Germinal center (tissue), 1 donor: ENCODE measurements at places on chromosomes 3 and 15.

GRCh38 chr3:53890726-53891475 is 758 bp downstream of the SELENOK start:
- DNase-seq = peak; percentile 38

GRCh38 chr3:120245386-120245785 is 39.6 kb downstream of the GPR156 start:
- no peak for DNase-seq

DNA sequence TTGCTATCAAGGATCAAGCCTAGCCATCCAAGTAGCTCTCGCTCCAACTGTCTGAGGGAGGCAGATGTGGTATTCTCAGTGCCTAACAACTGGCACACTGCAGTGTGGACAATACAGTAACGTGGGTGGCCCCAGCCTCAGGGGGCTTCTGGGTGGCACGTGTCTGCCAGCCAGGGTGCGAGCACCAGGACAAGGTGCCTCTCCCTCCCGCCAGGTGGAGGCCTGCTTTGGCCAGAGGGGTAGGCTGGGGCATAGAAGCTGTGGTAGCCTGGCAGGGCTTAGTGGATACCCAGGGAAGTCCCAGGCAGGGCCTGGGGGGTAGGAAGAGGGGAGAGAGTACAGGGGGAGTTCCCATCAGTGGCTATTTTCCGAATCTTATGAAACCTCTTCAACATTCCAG is 234.0 kb downstream of the PLCL2 start:
- DNase-seq = no peak

DNA sequence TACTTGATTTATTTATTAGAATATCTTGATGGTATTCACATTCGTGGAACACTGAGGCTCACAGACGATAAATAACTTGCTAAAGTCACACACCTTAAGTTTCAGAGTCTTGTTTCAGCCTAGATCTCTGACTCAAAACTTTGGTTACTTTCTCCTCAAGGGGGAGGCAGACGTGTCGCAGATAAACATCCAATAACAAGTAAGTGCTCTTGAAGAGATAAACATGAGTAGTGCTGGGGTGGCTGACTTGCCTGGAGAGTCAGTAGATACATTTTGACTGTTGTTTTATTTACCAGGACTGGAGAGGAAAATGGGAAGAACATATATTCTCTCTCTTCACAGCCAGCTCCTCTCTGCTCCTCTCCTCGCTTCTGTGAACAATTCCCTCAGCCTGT is 31.3 kb downstream of the FBXO45 start:
- no peak for DNase-seq

- no peak for DNase-seq
Observed at GRCh38 chr3:126125341-126125740, 41.4 kb upstream of the SLC41A3 start.

- peak; percentile 10 for DNase-seq
Observed at GRCh38 chr15:57323806-57324589, 52.3 kb upstream of the CGNL1 start.

DNA sequence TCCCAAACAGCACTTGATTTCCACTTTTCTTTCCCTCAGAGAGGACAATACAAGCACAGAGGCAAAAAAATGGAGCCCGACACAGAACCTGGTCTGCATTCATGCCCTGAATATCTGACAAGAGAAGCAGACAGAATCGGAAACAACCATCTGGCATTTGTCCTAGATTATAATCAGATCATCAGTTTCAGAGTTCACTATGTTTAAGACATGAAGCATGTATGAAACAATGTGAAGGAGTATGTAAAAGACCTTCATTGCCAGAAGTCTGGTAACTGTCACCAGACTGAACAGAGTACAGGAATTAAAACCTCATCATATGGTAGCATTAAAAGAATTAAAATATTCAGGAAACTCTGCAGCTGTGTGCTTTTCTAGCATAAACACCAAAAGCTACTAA is 65.0 kb downstream of the SETD2 start:
- DNase-seq = no peak

GRCh38 chr15:75745305-75745704 is 32.7 kb upstream of the CSPG4 start:
- DNase-seq = no peak

DNA sequence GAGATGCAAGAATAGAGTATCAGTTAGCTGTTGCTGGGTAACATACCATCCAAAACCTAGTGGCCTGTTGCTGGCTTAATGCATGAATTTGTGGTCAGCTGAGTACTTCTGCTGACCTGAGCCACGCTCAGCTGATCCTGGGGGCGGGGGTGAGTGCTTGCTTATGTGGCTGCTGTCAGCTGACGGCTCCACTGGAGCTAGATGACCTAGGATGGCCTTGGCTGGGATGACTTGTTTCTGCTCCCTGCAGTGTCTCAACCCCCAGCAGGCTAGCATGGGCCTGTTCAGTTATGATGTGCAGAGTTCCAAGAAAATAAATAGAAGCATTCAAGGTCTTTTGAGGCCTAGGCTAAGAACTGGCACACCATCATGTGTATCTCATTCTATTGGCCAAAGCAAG is 63.9 kb downstream of the FBLN2 start:
- no peak for DNase-seq

DNA sequence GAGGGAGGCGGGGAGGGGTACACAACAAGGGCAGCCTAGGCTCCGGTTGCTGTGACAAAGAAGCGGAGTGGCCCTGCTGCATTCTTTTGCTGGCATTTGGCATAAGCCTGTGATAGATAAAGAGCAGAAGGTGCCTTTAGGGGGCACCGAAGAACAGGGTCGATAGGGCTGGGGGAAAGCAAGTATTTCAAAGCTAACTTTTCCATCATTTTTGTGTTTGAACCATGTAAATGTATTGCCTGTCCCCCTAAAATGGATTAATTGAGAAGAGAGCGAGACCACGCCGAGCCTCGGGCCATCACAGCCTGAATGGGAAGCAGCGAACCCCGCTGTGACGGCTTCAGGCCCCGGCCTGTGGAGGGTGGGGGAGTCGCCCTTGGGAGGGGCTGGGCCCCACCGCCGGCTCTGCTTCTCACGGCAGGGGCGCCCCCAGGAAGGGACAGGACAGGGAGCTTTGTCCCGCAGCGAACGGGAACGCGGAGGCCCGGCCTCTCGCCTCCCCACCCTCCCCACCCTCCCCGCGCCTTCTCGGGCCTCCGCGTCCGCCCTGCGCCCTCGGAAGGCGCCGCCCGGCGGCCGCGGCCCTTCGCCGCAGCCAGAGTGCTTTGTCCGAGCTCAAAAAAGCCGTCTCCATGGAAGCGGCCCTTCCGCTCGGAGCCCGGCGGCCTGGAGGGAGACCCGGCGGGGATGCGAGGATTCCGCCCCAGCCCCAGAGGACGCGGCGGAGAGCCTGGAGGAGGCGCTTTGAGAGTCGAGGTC is 32.4 kb upstream of the ALDH1L1 start:
- DNase-seq = no peak

DNA sequence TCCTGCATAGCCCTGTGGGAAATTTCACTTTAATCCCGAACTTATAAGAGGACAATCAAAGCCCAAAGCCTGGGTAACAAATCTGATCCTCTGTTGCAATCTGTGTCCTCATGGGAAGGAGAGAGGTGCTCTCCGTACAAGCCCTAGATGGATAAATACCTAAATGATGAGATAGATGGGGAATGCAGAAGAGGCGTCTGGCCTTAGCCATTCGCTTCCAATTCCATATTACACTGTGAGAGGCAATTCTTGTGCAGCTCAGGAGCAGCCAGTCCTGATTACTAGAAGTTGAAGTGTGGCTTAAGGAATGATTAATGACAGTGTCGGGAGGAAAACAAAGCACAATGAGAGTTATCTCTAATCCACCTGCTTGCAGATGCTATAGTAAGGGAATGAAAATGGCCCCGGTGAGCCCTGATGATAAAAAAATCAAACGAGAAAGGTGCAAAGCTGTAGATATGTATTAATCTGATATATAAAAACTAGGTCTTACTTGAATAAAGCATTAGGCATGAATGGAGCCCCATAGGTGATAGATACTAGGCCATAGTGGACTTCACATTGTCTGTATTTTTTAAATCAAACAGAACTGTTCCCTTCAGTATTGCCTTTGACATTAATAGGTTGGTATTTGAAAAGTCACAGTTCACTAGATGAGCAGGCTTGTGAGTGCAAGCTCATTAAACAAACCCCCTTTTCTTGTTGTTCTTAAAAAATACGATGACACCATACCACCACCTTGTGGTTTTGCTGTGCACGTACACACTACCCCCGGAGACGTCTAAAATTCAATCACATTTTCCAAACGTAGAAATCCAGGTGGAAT is 54.2 kb upstream of the TMCO5A start:
- peak; percentile 3 for DNase-seq

DNA sequence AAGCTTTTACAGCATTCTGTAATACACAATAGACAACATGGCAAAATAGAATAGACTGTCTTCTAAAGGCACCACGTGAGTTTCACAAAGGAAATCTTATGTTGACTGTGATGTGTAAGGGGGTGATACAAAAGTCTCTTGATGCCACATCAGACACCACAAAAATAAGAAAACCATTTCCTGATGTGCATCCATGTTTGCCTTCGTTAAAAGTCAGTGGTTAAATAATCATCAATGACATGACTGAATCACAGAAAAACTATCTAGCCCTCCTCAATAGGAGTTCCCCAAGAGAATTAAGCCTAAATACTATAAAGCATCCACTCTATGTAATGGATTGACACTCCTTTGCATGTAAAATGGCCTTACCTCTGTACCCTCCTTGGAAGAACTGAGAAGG is 198.6 kb upstream of the SLC2A2 start:
- no peak for DNase-seq

DNA sequence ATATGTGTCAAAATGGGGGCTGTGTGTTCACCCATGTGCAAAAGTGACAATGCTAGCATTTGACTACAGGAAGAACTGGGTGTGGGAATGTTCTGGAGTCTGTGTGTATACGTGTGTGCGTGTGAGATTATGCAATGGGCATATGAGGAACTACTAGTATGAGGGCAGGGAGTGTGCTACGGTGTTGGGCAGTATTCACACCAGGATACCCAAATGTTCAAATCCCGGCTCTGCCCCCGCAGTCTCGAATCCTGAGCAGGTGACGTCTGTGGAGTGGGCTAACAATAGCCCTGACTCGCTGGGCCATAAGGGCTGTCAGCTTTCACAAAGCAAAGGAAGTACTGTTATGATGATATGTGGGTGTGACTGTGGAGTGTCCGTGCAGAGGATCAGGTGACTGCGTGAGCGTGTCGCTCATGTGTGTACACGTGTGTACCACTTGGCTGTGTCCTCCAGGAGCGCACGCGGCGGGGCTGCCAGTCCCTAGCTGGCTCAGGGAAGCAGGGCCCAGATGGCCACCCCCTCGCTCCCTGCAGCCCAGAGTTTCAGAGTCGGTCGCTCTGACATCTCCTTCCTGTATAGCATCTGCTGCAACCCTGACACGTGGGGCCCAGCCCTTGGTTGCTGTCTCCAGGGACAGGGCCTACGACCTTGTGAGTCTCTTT is 27.2 kb downstream of the IQSEC1 start:
- peak; percentile 78 for DNase-seq

DNA sequence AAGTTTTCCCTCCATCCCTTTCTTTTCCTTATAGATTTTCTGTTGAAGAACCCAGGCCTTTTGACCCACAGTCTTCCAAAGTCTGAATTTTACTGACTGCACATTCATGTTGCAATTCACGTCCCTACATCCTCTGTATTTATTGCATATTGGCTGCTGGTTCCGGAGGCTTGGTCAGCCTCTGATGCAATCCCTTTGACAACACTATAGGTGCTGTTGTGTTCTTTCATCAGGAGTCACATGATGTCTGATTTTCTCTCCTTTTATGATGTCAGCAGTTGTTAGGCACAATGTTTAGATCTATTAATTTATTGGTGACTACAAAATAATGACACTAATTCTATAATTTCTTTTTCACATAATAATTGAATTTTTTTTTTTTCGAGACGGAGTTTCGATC is 8.7 kb downstream of the CYP1A1 start:
- DNase-seq = no peak

DNA sequence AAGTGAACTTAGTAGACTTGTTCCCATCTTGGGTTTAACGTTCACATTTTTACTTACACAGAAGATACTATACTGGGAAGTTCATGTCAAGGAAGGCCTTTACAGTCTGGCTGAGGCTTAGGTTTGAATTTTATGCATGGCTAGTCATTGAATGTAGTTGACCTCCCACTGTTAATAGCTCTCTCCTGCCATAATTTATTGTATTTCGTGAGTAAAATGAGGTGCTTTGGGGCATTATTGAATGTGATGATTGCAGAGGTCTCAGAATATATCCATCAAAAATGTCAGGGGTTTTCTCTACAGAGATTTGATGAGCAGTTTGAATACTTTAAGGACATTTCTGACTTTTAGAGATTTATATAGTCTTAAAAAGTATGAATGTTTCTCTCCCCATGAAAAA is 356.6 kb upstream of the GRM7 start:
- DNase-seq = no peak

DNA sequence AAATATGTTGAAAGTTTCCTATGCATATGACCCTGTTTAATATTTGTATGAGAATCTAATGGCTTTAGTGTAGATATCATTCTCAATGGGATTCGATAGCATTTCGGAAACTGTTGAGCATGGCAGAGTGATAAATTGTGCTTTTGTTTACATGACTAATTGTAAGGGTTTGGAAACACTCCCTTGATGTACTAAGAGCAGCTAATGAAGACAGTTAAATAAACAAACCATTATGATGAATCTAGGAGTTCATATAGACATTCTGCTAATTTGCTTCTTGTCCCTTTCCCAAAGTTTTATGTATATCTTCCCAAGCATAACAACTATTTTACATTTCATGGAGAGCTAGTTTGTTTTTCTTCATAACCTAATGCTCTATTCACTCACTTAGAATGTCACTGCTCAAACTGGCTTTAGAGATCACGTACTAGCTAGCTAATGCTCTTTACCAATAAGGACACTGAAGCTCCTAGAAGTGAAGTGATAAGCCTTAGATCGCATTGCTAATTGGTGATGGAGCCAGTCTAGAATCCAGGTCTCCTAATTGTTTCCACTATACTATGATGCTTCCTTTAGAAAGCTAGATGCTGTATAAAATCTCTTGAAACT is 140.8 kb downstream of the TP63 start:
- no peak for DNase-seq

- no peak for DNase-seq
Observed at GRCh38 chr3:123700791-123701722, 116.2 kb upstream of the HACD2 start.

GRCh38 chr15:66797921-66798320 is 95.9 kb downstream of the SMAD6 start:
- no peak for DNase-seq
